ENCODE measurements at places on chromosomes 2 and 18. TPM values are rescaled to one million over a fixed set of nuclear protein-coding genes. Genes with fewer than 3 reads are reported as not detected.

DNA sequence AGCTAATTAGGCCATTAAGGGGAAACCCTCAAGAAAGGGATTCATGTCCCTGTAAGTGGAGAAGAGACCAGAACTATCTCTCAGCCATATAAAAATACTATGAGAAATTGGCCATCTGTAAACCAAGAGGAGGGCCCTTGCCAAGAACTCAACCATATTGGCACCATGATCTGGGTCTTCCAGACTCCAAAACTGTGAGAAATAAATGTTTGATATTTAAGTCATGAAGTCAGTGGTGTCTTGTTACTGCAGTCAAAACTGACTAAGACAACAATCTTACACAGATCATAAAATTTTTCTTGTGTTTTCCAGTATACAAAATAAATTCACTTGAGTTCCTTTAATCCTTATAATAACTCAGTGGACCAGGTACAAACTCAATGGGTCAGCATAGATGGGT is 589.8 kb upstream of the CDH2 start:
- no peak for DNase-seq

DNA sequence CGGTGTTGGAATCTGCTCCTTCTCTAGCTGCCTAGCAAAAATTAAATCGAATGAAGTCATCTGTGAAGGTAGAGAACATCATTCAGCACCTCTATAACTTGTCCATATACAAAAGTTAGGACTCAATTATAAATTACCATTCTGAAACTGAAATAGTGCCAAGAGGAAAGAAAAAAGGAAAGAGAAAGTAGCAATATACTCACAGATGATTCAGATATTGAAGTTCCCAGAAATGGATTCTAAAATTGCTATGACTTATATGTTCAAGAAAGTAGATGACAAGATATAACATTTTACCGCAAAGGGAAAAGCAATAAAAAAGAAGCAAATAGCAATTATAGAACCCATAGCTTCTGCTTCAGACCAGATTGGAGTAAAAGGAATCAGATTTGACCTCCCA is 333.6 kb upstream of the GYPC start:
- no peak for DNase-seq

GRCh38 chr18:28193177-28193778 is 16.3 kb upstream of the CDH2 start:
- no peak for DNase-seq

DNA sequence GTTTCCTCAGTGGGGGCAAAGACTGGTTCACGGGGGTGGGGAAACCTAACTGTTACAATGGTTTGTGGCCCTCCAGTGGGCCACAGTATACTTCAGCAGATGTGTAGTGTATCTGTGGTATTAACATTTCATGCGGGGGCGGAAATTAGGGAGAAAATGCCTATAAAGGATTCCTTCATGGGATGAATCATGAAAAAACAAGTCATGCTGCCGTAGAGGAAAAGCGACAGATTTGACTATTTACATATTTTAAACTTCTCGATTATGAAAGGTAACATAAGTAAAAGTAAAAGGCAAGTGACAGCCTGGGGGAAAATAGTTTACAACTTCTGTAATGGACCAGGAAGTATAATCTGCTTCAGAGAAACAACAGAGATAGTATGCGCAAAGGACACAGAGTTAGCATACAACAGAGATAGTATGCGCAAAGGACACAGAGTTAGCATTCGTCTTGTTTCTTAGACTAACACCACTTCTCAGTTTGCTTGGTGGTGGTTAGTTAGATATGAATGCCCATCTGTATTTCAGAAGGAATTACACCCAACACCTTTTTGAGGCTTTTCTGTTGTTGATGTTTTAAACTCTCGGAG is 41.1 kb downstream of the MRPS9 start:
- no peak for DNase-seq

- peak; percentile 72 for DNase-seq
These were observed 9.4 kb downstream of the CYP26B1 start for GRCh38 chr2:72138011-72138881.

DNA sequence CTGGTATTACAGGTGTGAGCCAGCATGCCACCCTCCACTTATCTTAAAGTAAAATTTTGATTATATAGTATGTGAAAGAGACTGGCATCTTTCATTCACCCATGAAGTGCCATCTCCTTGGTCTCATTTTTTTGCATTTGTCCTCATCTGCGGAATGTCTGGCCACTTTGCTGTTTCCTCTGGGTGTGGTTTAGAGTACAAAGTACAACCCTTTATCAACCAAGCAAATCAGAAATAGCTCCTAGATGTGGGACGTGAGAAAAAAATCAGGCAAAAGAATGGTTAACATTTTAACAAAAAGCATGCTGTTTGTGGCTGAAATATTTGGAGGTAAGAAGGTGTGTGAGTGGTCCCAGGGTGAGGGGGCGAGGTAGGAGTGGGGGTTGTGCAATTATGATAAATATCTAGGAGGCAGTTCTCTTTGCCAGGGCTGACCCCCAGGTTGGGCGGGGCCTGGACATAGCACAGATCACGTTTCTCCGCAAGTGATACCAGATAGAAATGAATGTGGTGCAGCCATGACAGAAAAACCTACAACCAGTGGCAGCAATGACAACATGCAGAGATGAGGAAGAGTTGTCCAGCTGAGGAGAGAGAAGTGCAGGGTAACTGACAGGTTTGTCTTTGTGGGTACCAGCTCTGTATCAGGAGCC is 115.8 kb upstream of the SERTAD2 start:
- DNase-seq, result no peak

DNA sequence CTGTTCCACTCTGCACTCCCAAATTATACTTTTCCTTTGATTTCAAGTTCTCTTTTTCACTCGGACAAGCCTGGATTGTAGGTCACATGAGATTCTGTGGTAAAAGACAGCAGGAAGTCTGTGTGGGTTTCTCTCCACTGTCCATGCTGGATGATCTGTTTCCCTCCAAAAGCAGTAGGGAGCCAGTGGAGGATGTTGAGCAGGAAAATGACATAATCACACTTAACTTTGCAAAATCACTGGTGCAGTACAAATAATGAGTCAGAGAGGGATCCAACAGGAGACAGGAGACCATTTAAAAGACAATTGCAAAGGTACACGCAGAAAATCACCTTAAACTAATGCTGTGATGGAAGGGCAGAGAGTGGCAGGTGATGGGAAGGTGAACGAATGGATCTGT is 301.3 kb downstream of the ZNF407 start:
- DNase-seq, result no peak

DNA sequence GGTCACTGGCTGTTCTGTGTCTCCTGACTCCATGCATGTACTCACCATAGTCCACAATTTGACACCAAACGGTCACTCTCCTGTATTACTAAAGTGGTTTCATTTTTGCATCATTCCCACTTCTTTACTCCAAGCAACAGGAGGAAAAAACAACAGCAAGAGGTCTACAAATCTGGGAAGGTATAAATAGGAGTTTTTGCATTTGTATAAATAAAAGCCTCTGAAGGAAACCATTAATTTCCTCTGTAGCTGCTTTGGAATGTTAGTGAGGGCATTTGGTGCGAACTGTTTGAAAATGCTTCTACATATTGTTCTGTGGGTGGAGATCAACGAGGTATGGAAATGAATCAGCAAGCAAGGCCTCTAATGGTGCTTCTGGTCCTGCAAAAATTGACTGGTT is 148.5 kb upstream of the DLX2 start:
- no peak for DNase-seq

DNA sequence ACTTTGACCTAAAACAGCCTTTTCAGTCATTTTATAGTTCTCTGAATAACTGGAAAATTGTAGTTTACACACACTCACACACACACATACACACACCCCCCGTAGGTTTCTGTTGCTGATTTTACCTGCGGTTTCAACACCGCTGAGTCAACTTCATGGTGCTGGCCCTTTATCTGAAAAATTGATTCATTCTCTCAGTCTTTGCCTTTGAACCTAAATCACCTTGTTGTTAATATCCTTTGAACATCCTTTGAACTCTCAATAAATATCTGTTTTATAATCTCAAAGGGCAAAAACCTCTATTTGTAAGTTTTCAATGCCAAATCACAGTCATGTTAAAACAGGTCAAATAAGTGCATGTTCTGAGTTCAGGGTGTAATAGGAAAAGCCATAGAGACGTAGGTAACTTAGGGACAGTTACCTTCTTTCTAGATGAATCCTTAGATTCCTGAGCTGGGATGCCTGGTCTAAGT is 109.0 kb upstream of the BZW1 start:
- DNase-seq, result no peak

DNA sequence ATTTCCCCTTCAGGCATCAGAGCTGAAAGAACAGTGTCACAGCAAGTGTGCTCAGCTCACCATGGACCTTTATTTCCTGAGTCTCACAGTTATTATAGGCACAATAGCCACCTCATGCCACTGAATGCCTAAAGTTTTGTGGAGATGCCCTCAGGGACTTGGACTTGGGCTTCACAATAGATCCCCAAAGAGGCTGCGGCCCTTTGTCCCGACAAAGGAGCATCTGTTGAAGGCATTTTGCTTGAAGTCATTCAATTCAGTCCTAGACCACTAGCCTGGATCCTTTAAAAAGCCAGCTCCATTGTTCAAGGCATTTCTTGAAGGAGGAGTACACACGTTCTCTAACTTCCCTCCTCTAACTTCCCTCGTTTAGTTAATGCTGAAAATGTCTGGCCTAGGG is 125.4 kb downstream of the DCC start:
- DNase-seq, result no peak

DNA sequence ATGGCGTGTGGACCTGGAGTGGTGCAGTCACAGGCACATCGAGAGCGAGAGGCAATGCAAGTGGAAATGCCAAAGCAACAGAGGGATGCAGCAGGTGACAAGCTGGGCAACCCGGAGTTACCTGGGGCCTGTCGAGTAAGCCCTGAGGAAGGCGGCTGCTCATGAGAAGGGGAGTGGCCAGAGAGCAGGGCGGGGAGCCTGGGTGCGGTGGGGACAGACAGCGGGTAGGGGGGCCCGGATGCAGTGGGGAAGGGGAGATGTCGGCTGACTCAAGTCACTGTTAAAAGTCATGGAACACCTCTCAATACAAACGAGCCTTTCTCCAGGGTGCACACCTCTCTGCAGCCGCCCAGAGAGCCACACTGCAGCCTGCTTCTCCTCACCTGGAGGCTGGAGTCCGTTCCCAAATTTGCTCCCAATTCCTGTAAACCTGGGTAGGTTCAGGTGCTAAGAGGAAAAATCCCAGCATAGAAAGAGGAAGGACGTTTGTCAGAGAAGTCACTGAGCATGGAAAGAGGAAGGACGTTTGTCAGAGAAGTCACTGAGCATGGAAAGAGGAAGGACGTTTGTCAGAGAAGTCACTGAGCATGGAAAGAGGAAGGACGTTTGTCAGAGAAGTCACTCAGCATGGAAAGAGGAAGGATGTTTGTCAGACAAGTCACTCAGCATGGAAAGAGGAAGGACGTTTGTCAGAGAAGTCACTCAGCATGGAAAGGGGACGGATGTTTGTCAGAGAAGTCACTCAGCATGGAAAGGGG is 71.7 kb upstream of the TWIST2 start:
- no peak for DNase-seq

DNA sequence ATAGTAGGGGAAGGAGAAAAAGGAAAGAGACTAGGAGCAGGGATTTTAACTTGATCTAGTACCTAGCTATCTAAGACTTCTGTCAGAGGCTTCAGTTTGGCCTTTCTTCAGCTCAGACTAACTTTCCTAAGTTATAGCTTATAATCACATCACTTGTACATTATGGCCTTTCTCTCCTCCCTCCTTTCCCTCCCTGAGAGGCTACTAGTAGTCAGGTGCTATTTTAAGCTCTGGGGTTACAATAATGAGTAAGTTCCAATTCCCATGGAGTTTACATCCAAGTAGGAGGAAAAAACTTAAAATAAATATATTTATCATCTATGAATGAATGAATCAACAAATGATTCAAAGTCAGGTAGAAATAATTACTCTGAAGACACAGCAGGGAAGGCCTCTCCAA is 90.8 kb upstream of the CDKL4 start:
- no peak for DNase-seq

DNA sequence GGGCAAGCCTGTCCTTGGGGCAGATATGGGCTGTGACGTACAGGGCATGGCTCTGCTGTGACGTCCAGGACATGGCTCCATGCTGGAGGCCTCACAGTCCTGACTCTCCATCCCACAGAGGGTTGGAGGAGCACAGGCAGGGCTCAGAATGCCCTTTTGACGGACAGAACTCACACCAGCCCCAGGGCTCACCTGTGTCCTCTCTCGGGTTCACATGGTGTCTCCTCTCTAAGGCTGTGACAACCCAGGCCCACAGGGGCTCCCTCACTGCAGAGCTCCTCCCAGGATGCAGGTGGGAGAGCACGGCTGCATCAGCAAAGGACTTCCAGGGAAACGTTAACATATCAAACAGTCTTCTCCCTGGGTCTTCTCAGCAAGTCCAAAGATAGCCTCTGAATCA is 133.8 kb downstream of the EIPR1 start:
- no peak for DNase-seq

The FBLN7 gene
- 0.81 TPM for total RNA-seq

The STARD6 gene
- not detected for total RNA-seq

The FOSL2 gene
- total RNA-seq, result 39.1 TPM

The C2orf42 gene
- total RNA-seq, result 9.1 TPM

The BIN1 gene
- total RNA-seq, result 20.5 TPM

The RNF144A gene
- 21.3 TPM for total RNA-seq

The APCDD1 gene
- total RNA-seq, result 6.0 TPM

The PKDCC gene
- total RNA-seq, result 10.1 TPM

The SERPINB3 gene
- total RNA-seq, result not detected
